Hepatic stellate cell (primary cell): ENCODE measurements at places on chromosomes 6 and 20.
A peak's percentile ranks its signal among the peaks of the same experiment; 100 is the strongest.

- DNase-seq, result no peak
Observed at GRCh38 chr20:32052090-32052777, at the start of gene HCK. Gene HCK, plus strand, starts transcription at chr20:32052242.

- no peak for DNase-seq
Observed at GRCh38 chr6:14620522-14620921, 502.9 kb downstream of the CD83 start.

- no peak for DNase-seq
Observed at GRCh38 chr20:10636326-10636818, 37.4 kb downstream of the JAG1 start.

DNA sequence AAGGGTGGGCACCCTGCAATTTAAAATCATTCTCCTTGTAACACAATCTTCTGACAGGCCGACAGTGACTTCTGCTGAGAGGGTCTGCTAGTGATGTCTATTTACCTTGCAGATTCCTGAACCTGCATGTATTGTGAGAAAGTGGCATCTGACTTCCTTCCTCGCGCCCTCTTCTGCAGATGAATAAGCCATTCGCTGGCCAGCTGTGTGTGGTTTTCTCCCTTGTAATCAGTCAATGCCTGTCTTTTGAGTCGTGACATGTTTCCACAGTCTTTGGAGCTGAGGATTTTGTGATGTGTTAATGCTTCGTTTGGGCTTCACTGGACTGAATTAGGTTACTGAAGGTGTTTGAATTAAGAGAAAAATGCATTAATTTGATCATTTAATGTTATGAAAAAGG is 125.3 kb downstream of the GRM1 start:
- no peak for DNase-seq

DNA sequence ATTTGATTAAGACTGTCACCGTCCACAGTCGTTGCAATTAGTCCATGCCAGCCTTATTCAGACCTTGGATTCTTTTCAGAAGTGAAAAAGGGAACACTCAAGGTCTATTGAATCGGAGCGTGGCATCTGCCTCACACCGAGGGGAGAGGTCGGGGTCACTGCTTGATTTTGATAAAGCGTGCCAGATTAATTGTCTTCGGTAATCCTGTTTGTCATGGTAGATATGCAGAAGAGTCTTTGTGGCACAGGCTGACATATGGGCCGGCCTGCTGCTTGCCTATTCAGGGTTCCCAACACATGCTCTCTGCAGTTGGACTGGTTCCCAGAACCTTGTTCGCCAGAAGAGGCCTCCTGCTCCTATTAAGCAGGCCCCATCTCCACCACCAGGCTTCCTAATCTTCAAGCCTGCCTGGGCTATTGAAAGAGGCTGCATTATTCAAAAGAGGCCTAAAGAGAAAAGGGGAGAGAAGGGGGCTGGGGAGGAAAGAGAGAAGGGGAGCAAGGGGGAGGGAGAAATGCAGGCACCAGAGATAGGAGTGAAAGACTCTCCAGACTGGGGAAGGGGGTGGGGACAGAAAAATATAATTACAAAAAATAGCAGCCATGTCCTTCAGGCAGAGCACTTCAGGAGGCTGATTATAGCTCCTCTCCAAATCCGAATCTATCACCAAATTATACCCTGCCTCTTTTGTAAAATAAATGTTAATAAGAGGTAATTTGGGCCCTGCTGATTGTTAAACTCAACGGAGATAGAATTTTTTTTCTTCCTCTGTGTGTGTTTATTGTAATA is 611.3 kb downstream of the HDGFL1 start:
- peak; percentile 17 for DNase-seq

DNA sequence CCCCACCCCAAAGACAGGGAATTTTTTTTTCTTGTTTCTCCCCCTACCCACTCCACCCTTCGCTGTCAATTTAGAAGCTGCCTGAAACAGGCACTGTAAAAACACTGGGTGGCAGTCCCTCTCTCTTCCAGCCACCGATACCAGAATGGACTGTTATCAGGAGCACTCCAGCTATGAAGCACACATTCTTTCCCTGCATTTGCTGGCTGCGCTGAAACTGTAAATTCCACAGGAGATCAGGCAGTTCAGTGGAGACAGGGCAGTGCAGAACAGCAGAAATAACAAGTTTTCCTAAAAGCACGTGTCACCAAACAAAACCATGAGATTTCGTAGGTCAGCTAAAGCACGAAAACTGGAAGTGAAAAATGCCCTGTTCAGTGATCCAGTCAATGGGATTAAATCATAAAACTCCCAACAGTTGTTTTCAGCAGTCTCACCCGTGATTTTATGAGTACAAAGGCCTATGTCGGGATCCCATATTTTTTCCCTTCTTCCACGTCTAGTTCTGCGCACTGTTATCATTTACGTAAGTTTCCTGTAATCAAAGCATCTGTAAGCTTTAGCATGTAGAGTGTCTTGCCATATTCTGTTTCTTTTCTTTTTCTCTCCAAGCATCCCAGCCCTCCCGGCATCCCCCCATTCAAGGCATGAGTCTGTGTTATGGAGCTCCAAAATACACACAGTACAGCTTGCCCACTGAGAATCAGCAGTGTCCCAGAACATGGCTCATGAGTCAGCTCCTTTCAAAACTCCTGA is 359.9 kb upstream of the EPHA7 start:
- DNase-seq, result peak; percentile 9

DNA sequence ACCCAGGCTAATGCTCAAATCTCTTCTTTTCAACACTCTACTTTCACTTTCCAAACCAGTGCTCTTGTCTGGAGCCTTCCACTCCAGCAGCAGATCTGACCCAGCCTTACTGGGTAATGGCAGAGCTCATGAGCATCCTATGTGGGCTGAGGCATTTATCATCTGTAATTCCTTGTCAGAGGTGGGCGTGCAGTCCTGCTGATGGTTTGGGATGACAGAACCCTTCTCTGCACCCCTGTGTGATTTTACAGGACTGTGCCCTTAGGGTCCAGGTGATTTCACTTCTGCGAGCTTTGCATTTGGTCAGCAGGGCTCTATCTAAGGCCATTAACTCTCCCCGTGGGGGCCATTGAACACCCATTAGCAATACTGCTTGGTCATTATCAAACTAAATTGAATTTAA is 55.4 kb downstream of the LAMA4 start:
- DNase-seq, result no peak

DNA sequence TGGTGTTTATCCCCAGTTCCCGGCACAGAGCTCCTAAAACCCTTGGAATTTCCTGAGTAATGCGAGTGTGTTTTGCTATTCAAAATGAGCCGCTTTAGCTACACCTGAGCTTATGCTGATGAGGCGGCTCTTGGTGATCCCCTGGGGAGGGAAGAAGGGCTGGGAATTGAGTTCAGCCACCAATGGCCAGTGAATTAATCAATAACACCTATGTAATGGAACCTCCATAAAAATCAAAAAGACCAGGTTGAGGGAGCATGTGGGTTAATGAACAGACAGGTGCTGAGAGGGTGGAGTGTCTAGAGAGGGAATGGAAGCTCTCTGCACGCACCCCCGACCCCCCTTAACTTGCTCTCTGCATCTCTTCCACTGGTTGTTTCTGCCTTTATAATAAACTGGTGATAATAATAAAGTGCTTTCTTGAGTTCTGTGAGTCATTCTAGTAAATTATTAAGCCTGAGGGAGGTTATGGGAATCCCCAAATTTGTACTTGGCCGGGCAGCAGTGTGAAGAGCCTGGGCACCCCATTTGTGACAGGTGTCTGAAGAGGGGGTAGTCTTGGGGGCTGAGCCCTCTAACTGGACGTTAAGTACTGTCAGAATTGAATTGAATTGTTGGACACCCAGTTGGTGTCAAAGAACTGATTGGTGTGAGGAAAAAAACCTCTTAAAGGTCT is 24.6 kb upstream of the SERPINB1 start:
- DNase-seq, result no peak

DNA sequence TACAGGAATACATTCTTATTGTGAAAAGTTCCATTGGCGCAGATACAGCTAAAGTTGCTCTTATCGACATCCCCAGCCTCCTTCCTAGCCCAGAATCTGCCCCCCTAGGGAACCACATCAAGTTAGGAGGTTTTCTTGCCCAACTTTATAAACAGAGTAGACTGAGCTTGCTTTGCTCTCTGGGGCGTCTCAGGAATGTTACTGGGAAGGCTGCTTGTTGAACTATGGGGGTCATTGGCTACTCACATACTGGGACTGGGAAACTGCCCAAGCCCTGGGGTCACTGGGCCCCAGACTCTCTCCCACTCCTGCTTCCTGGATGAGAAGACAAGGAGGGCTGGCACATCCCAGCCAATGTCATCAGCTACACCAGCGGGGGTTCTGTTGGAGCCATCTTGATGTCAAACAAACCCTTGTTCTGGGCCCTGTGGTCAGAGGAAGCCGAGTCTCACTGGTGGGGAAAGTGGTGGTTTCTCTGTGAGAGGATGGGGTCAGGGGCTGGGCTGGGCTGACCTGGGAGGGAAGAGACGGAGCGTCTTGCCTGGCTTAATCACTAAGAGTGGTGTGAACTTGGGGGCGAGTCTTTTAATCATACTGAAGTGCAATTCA is 26.0 kb downstream of the BPIFB4 start:
- DNase-seq, result no peak

GRCh38 chr6:73451223-73452106 is 632 bp downstream of the CGAS start:
- DNase-seq, result peak; percentile 51

- peak; percentile 16 for DNase-seq
Observed at GRCh38 chr6:125252891-125253290, 48.9 kb downstream of the HDDC2 start.

DNA sequence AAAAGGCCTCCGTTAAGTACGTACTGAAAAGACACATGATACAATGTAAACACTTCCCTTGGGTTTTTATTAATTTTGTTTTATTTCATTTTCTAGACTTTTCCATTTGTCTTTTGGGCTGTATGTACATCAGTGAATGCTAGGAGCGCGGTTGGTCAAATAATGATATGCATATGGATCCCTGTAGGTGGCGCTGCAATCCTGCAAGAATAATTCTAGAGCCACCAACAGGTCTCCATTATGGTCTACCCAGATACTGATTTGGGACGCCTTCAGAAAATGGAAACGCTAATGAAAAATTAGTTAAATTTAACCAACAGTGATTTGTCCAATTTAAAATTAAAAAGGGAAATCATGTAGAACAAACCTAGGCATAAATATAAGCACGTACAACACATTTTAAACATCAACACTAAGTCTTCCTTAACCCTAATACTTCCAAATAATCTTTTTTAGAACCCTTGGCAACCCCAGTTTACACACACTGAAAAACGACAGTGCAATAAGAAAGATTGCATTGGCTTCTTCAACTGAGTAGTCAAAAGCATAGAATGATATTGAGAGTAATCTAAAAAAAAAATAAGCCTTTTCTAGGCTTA is 433.5 kb downstream of the RFPL4B start:
- DNase-seq, result peak; percentile 29
